ENCODE measurements at places on chromosomes 5 and 9. TPM values are rescaled to one million over a fixed set of nuclear protein-coding genes. Genes with fewer than 3 reads are reported as not detected.

DEPDC1B gene
- 0.88 TPM for polyA plus RNA-seq

SOX30 gene
- polyA plus RNA-seq, result 0.35 TPM

PGM5 gene
- 1.2 TPM for polyA plus RNA-seq

SLC25A2 gene
- polyA plus RNA-seq, result not detected

GDF9 gene
- polyA plus RNA-seq, result not detected

GM2A gene
- 5.2 TPM for polyA plus RNA-seq

CER1 gene
- polyA plus RNA-seq, result not detected

TLX3 gene
- not detected for polyA plus RNA-seq
